Trophoblast cell (in vitro differentiated cells and primary cell): ENCODE measurements at places on chromosomes 4 and X.

DNA sequence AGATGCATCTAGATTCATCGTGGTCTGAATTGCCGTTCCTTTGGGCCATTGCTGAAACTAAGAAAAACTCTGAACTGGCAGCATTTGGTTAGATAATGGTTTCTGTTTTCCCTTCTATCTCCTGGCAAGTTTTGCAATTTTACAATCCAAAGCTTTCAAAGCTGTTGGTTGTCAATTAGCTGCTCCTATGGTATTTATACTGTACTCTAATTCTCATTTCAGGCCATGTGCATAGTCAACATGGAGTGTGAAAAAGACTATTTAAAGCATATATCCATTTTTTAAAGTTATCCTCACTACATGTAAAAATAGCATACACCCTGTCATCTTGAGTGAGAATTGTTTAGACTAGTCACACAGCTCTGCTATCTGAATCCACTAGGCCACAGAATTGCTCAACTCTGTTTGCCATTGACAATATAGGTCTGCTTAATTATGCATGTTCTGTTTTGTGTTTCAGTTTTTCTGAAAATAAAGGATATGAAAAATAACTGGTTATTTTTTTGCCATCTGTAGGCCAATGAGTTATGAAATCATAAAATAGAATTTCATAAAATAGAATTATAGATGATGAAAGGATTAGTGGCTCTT is 27.7 kb upstream of the TEC start:
- no peak for DNase-seq

DNA sequence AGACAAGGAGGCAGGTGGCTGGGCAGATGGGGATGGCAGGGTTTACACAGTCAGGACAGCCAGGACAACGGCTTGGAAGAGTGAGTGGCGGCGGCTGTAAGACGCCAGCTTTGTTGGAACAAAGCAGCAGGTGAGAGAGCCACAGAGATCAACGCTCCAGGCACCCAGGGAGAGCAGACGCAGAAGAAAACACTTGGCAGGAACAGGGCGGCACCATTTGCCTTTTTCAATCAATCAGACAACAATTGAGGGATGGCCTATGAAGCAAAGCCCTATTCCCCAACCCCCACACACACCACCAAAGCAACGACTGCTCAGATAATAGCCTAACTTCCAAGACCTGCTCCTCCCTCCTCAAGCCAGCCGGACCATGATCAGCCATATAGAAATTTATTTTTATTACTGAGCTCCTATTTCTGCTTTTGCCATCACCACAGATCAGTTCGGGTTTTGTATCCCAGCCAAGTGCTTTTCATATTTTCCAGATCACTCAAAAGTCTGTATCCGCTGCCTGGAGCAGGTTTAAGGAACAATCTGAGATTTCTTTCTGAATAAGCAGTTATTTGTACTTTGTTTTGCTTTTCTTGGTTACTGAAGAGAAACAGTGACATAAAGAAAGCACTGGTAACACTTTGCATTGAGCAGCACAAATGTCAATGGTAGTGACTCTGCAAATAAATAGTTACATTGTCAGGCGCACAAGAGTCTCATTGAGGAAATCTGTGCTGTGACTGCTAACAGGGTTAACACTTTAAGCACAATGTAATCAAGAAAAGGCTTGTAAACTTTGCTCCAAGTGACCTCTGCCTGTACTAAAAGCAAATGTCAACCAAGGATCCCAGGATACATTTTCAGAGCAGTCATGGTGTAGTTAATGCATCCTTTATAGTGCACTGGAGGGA is 81.8 kb upstream of the RBPJ start:
- no peak for DNase-seq

DNA sequence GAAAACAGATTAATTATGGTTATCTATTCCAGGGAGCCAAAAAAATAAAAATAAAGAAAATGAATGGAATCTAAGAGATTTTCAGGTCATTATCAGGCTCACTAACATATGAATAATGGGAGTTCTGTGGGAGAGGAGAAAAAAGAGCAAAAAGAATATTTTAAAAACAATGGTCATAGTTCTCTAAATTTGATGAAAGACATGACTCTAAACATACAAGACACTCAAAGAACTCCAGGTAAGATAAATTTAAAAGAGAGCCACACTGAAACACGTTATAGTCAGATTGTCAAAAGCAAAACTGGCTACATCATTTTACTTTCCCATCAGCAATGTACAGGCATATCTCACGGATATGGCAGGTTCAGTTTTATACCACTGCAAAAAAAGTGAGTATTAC is 520.0 kb downstream of the ANKRD50 start:
- no peak for DNase-seq

- peak; percentile 94 for DNase-seq
These were observed 43.2 kb upstream of the BMPR1B start for GRCh38 chr4:94714365-94715160.

GRCh38 chrX:25343060-25343459 is 327.3 kb upstream of the ARX start:
- DNase-seq: no peak

DNA sequence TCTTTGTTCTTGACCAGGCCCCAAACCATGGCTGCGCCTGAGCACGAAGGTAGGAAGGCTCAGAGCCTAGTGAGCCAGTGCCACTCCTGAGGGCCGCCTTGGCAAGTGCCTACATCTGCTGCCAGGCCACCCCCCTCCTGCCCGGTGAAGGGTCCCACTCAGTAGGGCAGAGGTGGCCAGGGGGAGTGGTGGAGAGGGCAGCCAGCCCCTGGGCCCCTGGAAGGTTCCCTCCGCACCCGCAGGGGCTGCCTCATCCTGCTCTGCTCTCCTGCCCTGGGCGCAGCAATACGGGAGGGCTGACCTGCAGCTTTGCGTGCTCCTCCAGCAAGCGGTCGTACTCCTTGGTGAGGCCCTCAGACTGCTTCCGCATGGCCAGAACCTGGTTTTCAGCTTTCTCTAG is 14.0 kb downstream of the SLC6A8 start:
- DNase-seq: no peak

GRCh38 chr4:41890085-41890484 is 45.1 kb upstream of the TMEM33 start:
- DNase-seq: no peak

- peak; percentile 85 for DNase-seq
These were observed 162.3 kb upstream of the MAMLD1 start for GRCh38 chrX:150200820-150201287.

DNA sequence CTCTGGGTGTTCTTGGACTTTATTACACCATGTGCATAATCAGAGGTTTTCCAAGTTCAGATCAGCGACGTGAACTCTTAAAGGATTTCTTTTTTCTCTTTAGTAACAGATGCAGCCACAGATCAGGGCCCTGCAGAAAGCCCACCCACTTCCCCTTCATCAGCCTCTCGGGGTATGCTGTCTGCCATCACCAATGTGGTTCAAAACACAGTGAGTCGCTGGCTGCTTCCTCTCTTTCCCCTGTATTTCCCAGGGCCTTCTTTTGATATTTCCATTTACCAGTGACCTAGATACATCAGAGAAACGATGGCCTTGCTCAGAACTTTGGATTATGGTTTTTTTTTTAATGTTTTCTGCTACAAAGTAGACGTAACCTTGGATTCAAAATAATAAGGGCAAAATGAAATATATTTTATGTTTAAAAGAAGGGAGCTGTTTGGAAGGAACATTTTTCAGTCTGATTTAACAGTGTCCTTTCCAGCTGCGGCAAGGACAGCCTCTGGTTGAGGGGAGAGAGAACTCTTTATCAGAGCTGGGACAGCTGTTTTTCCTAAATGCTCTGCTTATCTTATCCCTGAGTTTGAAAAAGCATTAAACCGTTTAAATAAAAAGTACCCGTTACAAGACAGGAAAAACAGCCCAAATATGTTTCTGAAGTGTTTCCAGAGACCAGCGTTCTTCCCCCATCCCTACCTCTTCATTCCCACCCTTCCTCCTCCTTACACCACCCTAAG is 38.2 kb downstream of the FAM114A1 start:
- no peak for DNase-seq

DNA sequence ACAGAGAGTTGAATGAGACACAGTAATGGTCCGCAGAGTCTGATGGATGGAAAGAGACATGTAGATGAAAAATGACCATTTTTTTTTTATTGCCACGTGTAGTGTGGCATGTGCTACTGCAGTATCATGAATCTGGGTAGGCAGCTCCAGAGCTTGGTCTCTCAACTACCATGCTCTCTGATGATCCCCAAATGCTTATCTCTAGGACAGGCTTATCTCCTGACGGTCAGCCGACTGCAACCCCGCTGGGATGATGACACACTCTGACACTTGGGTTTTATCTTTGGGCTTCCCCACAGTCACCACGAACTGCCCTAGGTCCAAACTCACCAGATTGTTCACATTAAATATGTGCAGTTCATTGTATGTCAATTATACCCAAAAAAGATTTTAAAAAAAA is 239.7 kb downstream of the QDPR start:
- no peak for DNase-seq

GRCh38 chrX:70254909-70255308 is 5.1 kb downstream of the P2RY4 start:
- DNase-seq: no peak

DNA sequence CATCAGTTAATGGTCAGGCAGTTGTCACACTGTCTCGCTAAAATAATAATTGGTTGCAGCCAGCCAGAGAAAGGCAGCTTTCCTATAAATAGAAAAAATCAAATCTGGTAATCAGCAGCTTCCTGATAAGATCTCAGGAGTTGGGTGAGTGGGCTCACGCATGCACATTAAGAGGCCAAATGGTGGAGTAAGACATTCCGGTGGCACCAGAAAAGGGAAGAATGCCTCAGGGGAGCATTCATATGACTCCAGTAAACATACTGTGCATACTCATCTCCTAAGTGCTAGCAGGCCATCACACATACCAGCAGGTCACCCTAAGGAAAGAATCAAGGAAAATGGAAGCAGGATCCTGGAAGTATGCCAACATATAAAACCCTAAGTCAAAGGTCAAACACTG is 40.1 kb downstream of the UGT2B15 start:
- DNase-seq: peak; percentile 92

GRCh38 chr4:48346594-48346993 is 5.3 kb downstream of the SLAIN2 start:
- DNase-seq: no peak

GRCh38 chr4:88729146-88729760 is 31.6 kb upstream of the NAP1L5 start:
- DNase-seq: no peak

- no peak for DNase-seq
These were observed 32.6 kb downstream of the STAG2 start for GRCh38 chrX:123993904-123994635.

DNA sequence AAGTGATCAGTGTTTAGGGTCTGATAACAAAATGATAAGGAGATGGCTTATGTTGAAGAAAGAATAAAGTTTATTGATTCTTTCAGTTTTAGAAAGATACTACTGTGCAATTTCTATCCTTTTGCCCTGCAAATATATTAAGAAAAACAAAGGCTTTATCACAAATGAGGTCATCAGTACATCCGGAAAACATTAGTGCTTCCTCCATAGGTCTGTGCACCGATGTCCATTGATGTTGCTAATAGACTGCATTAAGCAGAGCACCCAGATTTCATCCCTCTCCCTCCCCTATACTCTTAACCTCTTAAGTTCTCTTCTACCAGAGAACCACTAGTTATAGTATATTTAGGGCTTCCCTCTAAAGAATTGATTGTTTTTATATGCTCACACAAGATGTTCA is 53.7 kb upstream of the HHIP start:
- DNase-seq: no peak

DNA sequence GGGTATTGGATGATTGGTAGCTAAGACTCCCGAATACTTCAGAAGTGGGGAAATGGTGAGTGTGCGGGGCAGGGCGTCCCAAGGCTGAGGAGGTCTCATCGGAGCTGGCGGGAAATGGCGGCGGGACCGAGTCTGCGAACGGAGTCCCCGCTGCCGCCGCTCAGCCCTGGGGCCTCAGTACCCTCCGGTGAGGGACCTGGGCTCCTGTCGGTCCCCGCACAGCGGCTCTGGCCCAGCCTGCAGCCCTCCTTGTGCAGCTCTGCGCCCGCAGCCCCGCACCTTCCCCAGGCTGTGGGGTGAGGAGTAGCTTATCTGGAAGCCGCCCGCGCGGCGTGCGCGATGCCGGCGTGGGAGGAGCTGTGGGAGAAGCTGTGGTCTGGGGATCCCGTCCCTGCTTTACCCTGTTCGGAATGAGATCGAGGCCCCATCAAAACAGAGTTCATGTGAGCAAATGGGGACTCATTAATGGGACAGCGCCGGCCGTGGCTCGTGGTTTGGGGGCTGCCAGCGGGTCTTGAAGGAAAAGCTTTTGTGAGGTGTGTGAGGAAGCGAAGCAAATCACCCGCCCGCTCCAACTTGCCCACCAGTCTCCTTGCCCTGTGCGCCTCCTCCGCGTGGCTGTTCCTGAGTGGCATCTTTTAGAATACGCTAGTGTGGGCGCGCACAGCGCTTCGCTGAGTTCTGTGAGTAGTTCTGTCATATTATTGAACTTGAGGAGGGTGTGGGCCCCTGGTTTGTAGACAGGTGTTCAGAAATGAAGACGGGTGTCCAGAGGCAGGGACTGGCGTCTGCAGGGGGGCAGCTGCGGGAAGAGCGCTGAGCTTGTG is 531 bp downstream of the ZNF141 start:
- peak; percentile 40 for DNase-seq

- no peak for DNase-seq
These were observed 108.1 kb upstream of the SPRY1 start for GRCh38 chr4:123288309-123289025.

- DNase-seq: peak; percentile 19
These were observed 628 bp downstream of the SCLT1 start for GRCh38 chr4:129092631-129093190.

GRCh38 chr4:127555106-127555505 is 77.7 kb upstream of the INTU start:
- no peak for DNase-seq

DNA sequence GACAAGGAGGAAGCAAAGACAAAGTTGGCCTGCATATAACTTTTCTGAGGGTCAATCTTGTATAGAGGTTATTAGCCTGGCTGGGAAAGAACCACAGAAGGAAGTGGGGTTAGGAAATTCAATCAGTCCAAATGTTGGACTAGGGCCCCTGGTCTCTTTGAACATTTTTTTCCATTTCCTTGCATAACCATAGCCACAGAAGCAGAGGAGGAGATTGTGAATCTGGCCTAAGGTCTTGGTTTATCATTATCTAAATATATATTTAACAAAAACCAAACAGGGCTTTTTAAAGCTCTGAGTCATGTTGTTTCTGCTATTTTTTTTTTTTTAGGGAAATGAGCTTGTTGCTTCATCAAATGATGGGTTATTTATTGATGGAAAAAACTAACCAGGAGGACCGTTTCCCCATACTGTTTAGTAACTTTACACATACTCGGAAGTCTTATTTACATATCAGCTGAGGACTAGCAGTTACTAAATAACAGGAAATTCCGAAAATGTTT is 97.7 kb upstream of the ACSL4 start:
- peak; percentile 43 for DNase-seq

GRCh38 chr4:40322811-40323210 is 12.3 kb upstream of the CHRNA9 start:
- peak; percentile 67 for DNase-seq
